ENCODE measurements at places on chromosomes 13 and 19. TPM values are rescaled to one million over a fixed set of nuclear protein-coding genes. Genes with fewer than 3 reads are reported as not detected.

The MYH14 gene
- 81.4 TPM for total RNA-seq

The PRR20D gene
- total RNA-seq: not detected

The TPTE2 gene
- total RNA-seq: 0.16 TPM

The PLIN4 gene
- total RNA-seq: 2.2 TPM

- H3K27ac ChIP-seq: no peak overlapping the region
- no peaks in the 10 kb centered on the region for H3K27me3 ChIP-seq
- H3K4me1 ChIP-seq: no peaks in the 10 kb centered on the region
- no peaks in the 10 kb centered on the region for H3K36me3 ChIP-seq
Observed at GRCh38 chr19:54369082-54369687, 4.5 kb upstream of the LAIR1 start.

DNA sequence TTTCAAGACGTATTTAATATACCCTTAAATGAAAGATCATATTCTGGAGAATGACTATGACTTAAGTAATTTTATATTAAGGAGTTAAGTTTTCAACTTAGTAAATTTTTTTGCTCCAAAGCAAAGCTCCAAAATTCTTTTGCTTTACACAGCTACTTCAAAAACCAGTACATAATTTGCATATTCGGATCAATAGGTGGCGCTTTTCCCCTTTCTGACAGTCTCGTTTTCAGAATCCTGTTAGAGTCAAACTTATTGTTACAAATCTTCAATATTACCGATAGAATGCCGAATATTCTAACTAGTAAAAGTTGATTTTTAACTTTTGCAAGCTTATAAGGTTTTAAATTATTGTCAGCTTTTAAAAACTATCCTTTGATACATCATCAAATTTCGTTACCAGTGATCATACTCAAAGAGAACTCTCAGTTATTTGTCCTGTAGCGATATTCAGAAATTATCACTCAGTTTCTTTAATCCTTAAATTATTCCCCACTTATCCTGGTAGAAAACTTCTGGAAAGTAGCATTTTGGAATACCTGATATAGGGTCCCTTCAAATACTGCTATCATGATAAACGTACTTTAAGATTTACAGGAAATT is 852.7 kb upstream of the KLHL1 start:
- no peaks in the 10 kb centered on the region for H3K27me3 ChIP-seq
- no peaks in the 10 kb centered on the region for H3K36me3 ChIP-seq
- peak; percentile 40 for DNase-seq
- no peak overlapping the region for H3K27ac ChIP-seq
- H3K4me3 ChIP-seq: no peak overlapping the region

GRCh38 chr13:112445411-112446271 is 69.5 kb downstream of the SPACA7 start:
- H3K36me3 ChIP-seq: no peaks in the 10 kb centered on the region
- no peak overlapping the region for H3K27ac ChIP-seq

DNA sequence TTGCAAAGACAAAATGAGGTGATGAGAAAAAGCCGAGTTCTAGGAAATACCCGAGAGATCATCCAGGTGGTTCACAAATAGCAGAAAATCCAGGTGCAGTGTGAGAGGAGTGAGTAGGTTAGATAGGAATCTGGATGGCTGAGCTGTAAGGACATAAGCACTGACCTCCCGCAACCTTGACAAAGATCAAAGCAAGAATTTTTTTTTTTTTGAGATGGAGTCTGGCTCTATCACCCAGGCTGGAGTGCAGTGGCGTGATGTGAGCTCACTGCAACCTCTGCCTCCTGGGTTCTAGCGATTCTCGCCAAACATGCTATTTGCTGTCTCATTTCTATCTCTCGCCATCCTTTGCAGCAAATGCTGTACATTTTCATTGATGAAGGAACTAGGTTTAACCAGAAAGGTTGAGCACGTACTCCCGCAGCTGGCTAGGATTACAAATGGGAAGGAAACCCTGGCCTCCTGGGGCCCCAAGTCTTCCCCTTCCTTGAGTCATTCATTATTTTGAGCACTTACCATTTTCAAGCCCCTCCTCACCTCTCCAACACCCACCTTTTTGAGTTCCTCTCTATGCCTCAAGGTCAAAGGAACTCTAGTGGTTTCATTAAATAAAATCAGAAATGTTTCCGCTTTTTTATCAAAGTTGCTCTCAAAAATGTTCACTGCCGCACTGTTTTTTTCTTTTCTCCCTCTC is 38.8 kb downstream of the NLRP12 start:
- H3K27me3 ChIP-seq: no peaks in the 10 kb centered on the region
- H3K4me3 ChIP-seq: no peak overlapping the region
- H3K36me3 ChIP-seq: no peaks in the 10 kb centered on the region
- no peaks in the 10 kb centered on the region for H3K4me1 ChIP-seq
- no peak for DNase-seq
- no peak overlapping the region for H3K27ac ChIP-seq

- no peaks in the 10 kb centered on the region for H3K27me3 ChIP-seq
- H3K27ac ChIP-seq: no peak overlapping the region
- H3K36me3 ChIP-seq: no peaks in the 10 kb centered on the region
- DNase-seq: no peak
- H3K4me1 ChIP-seq: no peaks in the 10 kb centered on the region
- H3K4me3 ChIP-seq: no peak overlapping the region
Observed at GRCh38 chr13:48490241-48490640, 42.6 kb downstream of the RCBTB2 start.

DNA sequence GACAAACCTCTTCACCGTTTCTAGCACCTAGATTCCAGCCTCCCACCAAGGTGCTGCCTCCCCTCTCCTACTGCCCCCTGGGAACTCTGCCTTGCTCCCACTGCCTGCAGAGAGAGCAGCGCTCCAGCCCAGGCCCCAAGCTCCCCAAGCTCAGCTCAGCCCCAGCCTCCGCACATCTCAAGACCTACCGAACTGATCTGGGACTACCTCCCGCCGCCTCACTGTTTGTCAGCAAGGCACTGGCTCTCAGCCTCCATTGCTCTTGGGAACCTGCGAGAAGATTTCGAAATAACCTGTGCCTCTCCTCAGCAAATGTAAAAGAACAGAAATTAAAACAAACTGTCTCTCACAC is 92.4 kb upstream of the GPR183 start:
- H3K4me1 ChIP-seq: no peaks in the 10 kb centered on the region
- H3K27me3 ChIP-seq: no peaks in the 10 kb centered on the region
- no peak overlapping the region for H3K27ac ChIP-seq
- H3K36me3 ChIP-seq: no peaks in the 10 kb centered on the region

GRCh38 chr13:40406405-40407120 is 259.9 kb downstream of the FOXO1 start:
- H3K36me3 ChIP-seq: no peaks in the 10 kb centered on the region
- no peak overlapping the region for H3K27ac ChIP-seq
- H3K4me3 ChIP-seq: no peak overlapping the region

- no peaks in the 10 kb centered on the region for H3K27me3 ChIP-seq
- H3K27ac ChIP-seq: peak overlapping the region; percentile 95
- H3K4me3 ChIP-seq: peak overlapping the region; percentile 66
- peaks cover 16% of the 10 kb centered on the region for H3K4me1 ChIP-seq
- H3K36me3 ChIP-seq: no peaks in the 10 kb centered on the region
- no peak for DNase-seq
Observed at GRCh38 chr19:18204394-18205199, 755 bp upstream of the RAB3A start.

DNA sequence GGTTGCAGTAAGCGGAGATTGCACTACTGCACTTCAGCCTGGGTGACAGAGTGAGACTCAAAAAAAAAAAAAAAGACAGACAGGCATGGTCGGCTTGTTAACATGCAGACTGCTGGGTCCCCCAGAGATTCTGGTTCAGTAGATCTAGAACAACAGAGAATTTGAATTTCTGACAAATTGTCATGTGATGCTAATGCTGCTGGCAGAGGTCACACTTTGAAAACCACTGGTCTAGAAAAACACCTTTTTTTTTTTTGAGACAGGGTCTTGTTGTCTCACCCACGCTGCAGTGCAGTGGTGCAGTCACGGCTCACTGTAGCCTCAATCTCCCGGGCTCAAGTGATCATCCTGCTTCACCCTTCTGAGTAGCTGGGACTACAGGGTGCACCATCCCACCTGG is 7.7 kb upstream of the LRFN3 start:
- no peak overlapping the region for H3K27ac ChIP-seq
- no peak for DNase-seq
- H3K27me3 ChIP-seq: no peaks in the 10 kb centered on the region

- H3K4me3 ChIP-seq: no peak overlapping the region
- H3K27me3 ChIP-seq: no peaks in the 10 kb centered on the region
- no peaks in the 10 kb centered on the region for H3K4me1 ChIP-seq
- peaks cover 2% of the 10 kb centered on the region for H3K36me3 ChIP-seq
- no peak overlapping the region for H3K27ac ChIP-seq
Observed at GRCh38 chr19:10820173-10820572, 15.8 kb downstream of the TMED1 start.

- H3K27me3 ChIP-seq: no peaks in the 10 kb centered on the region
- H3K27ac ChIP-seq: no peak overlapping the region
- H3K4me1 ChIP-seq: no peaks in the 10 kb centered on the region
- DNase-seq: no peak
Observed at GRCh38 chr13:50845211-50845610, 1.7 kb upstream of the DLEU7 start.

- H3K27me3 ChIP-seq: no peaks in the 10 kb centered on the region
- no peaks in the 10 kb centered on the region for H3K36me3 ChIP-seq
- H3K27ac ChIP-seq: no peak overlapping the region
- H3K4me3 ChIP-seq: no peak overlapping the region
- no peaks in the 10 kb centered on the region for H3K4me1 ChIP-seq
Observed at GRCh38 chr13:73984949-73985691, 149.1 kb downstream of the KLF12 start.

DNA sequence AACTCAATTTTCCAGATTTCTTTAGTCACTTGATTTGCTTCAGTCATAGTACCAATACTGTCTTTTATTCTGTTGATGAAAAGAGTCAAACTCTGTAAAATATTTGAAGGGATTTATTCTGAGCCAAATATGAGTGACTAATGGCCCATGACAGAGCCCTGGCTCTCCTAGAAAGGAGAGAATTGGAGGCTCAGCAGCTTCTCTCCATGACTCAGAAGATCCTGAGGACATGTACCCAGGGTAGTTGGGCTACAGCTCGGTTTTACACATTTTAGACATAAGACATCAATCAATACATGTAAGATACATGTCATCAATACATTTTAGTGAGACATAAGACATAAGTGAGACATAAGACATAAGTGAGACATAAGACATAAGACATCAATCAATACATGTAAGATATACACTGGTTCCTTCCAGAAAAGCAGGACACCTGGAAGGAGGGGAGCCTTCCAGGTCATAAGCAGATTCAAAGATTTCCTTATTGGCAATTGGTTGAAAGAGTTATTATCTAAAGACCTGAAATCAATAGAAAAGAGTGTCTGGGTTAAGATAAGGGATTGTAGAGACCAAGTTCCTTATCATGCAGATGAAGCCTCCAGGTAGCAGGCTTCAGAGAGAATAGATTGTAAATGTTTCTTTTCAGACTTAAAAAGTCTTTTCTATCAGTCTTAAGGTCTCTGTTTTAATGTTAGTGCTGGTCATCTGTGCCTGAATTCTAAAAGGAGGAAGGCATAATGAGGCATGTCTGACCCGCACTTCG is 179.8 kb upstream of the RFC3 start:
- H3K36me3 ChIP-seq: no peaks in the 10 kb centered on the region
- H3K4me3 ChIP-seq: no peak overlapping the region
- H3K4me1 ChIP-seq: peaks cover 13% of the 10 kb centered on the region
- DNase-seq: no peak
- H3K27me3 ChIP-seq: no peaks in the 10 kb centered on the region

DNA sequence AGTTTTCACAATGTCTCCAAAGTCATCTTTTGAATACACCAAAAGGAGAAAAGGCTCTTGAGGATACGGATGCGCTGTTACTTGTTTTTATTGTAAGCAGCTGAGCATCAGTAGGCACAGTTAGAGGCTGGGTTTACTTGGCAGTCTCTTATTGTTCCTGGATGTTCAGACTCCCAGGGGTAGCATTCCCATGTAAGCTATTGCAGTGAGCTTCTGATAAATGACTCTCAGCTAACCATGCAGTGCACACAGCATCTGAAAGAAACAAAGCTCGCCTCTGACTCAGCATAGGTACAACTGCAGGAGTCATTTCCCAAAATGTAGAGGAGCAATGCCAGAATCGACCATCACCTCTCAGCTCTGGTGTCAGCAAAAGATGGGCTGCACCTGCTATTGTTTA is 84.8 kb downstream of the DCT start:
- no peak overlapping the region for H3K4me3 ChIP-seq
- H3K36me3 ChIP-seq: no peaks in the 10 kb centered on the region
- DNase-seq: no peak
- H3K27ac ChIP-seq: no peak overlapping the region
- H3K4me1 ChIP-seq: no peaks in the 10 kb centered on the region

DNA sequence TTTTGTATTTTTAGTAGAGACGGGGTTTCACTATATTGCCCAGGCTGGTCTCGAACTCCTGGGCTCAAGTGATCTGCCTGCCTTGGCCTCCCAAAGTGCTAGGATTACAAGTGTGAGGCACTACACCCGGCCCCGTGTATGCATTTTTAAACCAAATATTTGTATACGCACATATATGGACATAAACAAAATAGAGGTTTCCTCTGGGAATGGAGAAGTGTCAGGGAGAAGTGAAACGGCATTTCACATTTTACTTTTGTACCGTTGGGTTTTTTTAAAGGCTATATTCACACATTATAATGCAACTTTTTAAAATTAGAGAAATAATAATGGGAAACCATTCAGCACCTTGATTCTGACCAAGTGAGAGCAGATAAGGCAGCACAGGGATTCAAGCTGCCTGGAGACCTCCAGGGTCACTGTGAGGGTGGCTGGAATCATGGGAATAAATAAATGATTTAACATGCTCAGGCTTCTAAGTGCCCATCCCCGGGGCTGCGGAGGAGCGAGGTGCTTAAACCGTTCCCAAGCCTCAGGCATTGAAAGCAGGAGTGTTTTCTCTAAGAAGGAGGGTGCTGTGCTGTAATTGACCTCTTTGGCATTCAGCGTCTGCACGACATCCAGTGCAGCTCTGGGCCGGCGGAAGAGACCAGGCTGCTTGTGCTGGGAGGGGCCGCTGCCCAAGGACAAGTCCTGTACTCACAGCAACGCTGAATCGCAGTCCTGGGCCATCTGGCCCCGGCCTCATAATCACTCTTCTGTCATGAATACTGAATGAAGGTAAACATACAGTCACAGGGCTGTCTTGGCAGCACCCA is 24.7 kb downstream of the GPR42 start:
- no peaks in the 10 kb centered on the region for H3K36me3 ChIP-seq
- H3K4me3 ChIP-seq: no peak overlapping the region
- no peak for DNase-seq

- no peaks in the 10 kb centered on the region for H3K4me1 ChIP-seq
- H3K36me3 ChIP-seq: no peaks in the 10 kb centered on the region
- no peaks in the 10 kb centered on the region for H3K27me3 ChIP-seq
- H3K4me3 ChIP-seq: no peak overlapping the region
- H3K27ac ChIP-seq: no peak overlapping the region
Observed at GRCh38 chr13:95447814-95448213, 104.7 kb upstream of the CLDN10 start.

GRCh38 chr13:31982124-31982523 is 49.5 kb upstream of the FRY start:
- H3K27me3 ChIP-seq: no peaks in the 10 kb centered on the region
- no peaks in the 10 kb centered on the region for H3K36me3 ChIP-seq
- DNase-seq: no peak
- H3K4me1 ChIP-seq: peaks cover 6% of the 10 kb centered on the region

GRCh38 chr13:72864142-72865011 is 82.4 kb downstream of the PIBF1 start:
- no peak overlapping the region for H3K4me3 ChIP-seq
- H3K4me1 ChIP-seq: no peaks in the 10 kb centered on the region
- no peak overlapping the region for H3K27ac ChIP-seq
- no peaks in the 10 kb centered on the region for H3K36me3 ChIP-seq
- DNase-seq: no peak

- H3K36me3 ChIP-seq: peaks cover 23% of the 10 kb centered on the region
- no peak overlapping the region for H3K4me3 ChIP-seq
- DNase-seq: no peak
- no peaks in the 10 kb centered on the region for H3K27me3 ChIP-seq
- no peak overlapping the region for H3K27ac ChIP-seq
- peaks cover 2% of the 10 kb centered on the region for H3K4me1 ChIP-seq
Observed at GRCh38 chr13:98389319-98389718, 187.6 kb downstream of the STK24 start.
